Pulmonary artery endothelial cell (primary cell): ENCODE measurements at places on chromosomes 3 and 15. TPM values are rescaled to one million over a fixed set of nuclear protein-coding genes. Genes with fewer than 3 reads are reported as not detected.
A peak's percentile ranks its signal among the peaks of the same experiment; 100 is the strongest.

- no peak for DNase-seq
These were observed 6.6 kb upstream of the SUCNR1 start for GRCh38 chr3:151866711-151867410.

DNA sequence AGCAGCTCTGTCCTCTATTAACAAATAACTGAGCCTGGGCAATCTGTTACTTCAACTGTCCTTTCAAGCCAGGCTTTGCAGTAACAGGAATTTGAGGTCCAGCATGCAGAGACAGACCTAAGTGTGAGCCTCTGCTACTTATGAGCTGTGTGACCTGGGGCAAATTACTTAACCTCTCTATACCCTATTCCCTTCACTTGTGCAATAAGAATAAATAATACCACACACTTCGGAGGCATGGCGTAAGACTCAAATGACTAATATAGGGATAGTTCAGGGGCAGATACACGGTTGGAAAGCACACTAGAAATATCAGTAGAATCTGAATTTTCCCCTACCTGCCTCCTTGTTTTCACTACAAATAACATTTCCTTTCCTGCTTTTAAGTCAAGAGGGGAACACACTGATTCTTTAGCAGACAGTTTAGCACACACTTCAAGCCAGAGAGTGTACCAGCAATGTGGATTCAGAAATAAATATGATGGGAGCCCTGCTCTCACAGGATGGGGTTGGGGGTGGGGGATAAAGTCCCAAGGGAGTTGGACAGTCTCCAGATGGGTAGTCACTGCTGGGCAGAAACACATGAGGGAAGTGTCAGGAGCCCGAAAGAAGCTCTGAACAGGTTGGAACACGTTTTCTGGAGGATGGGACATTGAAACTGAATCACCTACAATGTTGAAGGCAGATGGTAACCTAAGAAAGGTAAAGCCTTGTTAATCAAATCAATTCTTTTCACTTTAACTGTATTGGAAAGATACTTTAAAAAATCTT lies 61.8 kb upstream of the RBP1 start:
- no peak for DNase-seq

DNA sequence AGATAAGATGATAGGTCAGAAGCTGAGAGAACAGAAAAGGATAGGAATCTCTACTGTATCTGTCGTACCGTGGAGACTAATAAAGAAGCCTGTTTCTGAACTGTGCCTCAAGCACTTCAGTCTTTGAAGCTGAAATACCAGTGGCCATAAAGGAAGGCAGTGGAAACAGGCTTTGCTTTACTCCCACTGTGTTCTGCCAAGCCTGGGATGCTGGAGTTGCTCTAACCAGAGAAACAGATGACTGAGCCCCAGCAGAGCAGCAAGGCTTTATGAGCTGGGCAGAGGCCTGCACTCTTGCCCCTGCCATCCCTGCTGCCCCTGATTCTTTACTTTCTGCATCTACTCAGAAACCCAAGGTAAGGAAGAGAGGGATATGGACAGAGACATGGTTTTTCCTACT lies 89.4 kb downstream of the PDE8A start:
- DNase-seq, result no peak

GRCh38 chr15:82930461-82930860 lies 22.1 kb downstream of the HOMER2 start:
- DNase-seq, result no peak

DNA sequence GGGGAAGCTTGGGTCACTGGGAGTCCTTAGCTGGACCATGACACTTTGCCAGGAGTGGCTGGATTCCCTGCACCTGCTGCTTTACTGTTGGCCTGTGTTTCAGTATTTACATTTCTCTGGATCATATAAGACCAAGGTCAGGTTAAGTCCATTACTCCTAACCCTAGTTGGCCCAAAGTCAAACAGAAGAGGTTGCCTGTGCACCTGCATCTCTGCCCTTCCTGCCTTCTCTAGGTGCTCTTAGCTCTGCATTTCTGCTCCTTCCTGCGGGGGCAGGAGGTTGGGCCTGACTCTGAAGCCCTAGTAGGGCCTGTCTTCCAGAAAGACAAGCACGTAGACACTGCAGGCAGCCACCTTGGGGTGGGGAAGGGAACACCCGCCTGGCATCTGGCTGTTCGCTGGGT lies 124.3 kb downstream of the RPLP1 start:
- DNase-seq, result no peak

DNA sequence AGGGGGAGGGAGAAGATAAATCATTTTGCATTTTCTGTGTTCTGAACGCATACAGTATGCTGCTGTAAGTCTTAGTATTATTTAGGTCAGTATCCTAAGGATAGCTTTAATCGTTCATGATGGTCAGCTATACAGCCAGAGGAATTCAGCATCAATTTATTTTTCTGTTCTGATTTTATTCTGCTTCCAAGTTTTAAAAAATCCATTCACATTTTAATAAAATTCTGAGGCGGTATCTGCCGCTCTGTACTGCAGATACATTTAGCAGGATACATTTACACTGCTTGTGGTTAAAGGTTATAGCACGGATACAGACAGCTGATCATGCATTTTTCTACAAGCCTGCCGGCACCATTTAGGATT lies 17.8 kb downstream of the ZBTB38 start:
- no peak for DNase-seq

DNA sequence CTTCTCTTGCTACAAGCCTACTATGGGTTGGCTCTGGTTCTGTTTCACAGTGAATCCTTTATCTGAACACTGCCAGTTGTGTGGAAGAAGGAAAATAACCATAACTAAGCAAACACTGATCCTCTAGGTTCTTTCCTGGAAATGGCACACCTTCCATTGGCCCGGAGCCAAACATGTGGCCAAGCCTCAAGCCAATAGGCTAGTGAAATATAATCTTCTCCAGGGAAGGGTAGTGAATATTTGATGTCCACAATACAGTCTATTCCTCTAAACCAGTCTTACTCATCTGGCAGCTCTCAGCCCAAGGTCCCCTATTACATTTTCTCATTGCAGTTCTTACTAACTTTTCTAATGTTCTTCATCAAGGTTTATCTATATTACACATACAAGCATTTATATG lies 921.3 kb downstream of the TUSC7 start:
- no peak for DNase-seq

- DNase-seq, result no peak
These were observed 244.3 kb downstream of the NR2F2 start for GRCh38 chr15:96574782-96575181.

GRCh38 chr3:113685956-113686721 lies 10.3 kb downstream of the USF3 start:
- no peak for DNase-seq

DNA sequence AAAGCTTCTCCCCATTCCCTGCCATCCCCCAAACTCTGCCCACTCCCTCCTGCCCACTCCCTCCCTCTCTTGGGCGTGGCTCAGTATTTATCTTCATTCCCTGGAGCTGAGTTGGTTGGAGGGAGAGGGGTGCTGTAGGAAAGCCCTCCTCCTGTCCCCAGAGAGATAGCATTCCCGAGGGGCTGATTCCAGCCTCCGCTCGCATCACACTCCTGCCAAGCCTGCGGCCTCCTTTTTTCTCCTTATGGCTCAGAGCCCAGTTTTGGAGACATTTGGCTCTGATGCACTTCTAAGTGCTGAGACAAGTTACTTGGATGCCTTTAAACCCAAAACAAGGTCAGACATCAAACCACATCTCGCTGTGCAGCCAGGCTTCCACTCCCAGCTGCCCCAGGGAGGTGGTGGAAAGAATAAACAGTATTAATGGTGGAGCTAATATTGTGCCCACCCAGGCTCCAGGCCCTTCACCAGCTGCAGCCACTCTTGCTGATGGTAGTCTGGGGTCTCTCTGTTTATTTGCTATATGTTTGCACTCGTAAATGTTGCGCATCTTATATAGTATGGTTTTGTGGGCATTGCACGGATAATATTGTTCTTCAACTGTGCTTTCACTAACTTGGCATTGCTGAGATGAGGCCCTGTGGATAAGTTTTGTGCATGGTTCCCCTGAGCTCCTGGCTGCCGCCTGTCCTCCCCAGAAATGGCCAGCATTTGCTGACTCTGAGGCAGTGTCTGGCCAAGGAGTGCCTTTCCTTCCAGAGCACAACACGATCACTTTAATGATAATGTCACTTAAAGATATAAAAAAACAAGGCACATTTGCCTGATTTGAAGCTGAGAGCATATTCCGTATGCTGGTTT lies 157.2 kb downstream of the LRRC28 start:
- no peak for DNase-seq

GRCh38 chr3:126679318-126679751 lies 24.4 kb upstream of the TXNRD3 start:
- peak; percentile 20 for DNase-seq

GRCh38 chr3:79729096-79729495 lies 38.7 kb downstream of the ROBO1 start:
- DNase-seq, result no peak

DNA sequence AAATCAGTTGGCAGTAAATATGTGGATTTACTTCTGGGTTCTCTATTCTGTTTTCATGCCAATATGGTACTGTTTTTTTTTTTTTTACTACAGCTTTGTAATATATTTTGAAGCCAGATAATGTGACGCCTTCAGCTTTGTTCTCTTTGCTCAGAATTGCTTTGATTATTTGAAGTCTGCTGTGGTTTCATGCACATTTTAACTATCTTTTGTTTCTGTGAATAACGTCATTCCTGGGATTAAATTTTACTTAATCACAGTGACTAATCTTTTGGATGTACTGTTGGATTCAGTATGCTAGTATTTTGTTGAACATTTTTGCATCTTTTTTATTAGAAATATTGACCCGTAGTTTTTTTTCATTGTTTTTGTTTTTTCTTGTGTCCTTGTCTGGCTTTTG lies 576.5 kb downstream of the ZNF385D start:
- no peak for DNase-seq

- DNase-seq, result no peak
These were observed 172.9 kb upstream of the TOPAZ1 start for GRCh38 chr3:44068753-44069152.

GRCh38 chr15:33132722-33133345 lies 61.7 kb downstream of the FMN1 start:
- DNase-seq, result peak; percentile 10

- DNase-seq, result no peak
These were observed 36.0 kb downstream of the GNB5 start for GRCh38 chr15:52154896-52155865.

GRCh38 chr15:39078026-39078425 lies 502.9 kb upstream of the THBS1 start:
- DNase-seq, result no peak

- DNase-seq, result no peak
These were observed 124.3 kb downstream of the TIGIT start for GRCh38 chr3:114418107-114418506.

DNA sequence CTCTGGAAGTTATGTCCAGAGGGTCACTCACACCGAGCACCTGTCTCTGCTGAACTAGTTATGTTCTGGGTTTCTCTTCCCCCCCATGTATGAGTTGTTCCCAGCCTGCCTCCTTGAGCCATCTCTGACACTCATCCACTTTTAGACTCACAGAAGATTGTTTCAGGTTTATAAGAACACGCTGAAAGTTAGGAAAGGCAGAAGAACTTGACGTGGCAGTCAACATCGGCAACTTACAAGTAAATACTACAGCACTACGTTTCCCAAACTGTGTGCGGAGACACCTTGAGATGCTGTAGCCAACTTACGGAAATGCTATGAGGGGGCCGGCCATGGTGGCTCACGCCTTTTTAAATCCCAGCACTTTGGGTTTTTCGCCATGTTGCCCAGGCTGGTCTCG lies 318.0 kb downstream of the ZNF621 start:
- DNase-seq, result no peak

Gene TIMP4
- 0.07 and 0.46 TPM in 2 replicates for total RNA-seq

Gene CCDC39
- not detected in 2 replicates for total RNA-seq

Gene CCR3
- not detected in 2 replicates for total RNA-seq

Gene C3orf62
- total RNA-seq, result 1.2 and 1.4 TPM in 2 replicates

Gene LRTM1
- not detected in 2 replicates for total RNA-seq

Gene TJP1
- total RNA-seq, result 60.7 and 66.9 TPM in 2 replicates

Gene STRA6
- total RNA-seq, result not detected in 2 replicates

Gene PLCL2
- 12.1 and 15.6 TPM in 2 replicates for total RNA-seq

Gene NOX5
- under 0.01 TPM in 1 of 2 replicates, not detected in the other for total RNA-seq

Gene NAALADL2
- total RNA-seq, result 1.8 and 3.4 TPM in 2 replicates

Gene ANKUB1
- not detected in 2 replicates for total RNA-seq

Gene SLC15A2
- total RNA-seq, result 0.07 and 0.28 TPM in 2 replicates

Gene RAB8B
- 72.0 and 106 TPM in 2 replicates for total RNA-seq

Gene CPNE9
- total RNA-seq, result not detected in 2 replicates

Gene SLC22A13
- total RNA-seq, result 0.13 and 0.18 TPM in 2 replicates

Gene ANKRD34C
- not detected in 2 replicates for total RNA-seq

Gene MYLK
- 14.9 and 24.3 TPM in 2 replicates for total RNA-seq
